ENCODE measurements at places on chromosomes 1 and 21.

GRCh38 chr1:202107801-202108731 is 14.7 kb upstream of the GPR37L1 start:
- DNase-seq, result no peak

- DNase-seq, result no peak
Measured at GRCh38 chr1:9884805-9885204, 25.3 kb downstream of the CTNNBIP1 start.

- DNase-seq, result no peak
Measured at GRCh38 chr1:7269525-7269924, 484.3 kb downstream of the CAMTA1 start.

DNA sequence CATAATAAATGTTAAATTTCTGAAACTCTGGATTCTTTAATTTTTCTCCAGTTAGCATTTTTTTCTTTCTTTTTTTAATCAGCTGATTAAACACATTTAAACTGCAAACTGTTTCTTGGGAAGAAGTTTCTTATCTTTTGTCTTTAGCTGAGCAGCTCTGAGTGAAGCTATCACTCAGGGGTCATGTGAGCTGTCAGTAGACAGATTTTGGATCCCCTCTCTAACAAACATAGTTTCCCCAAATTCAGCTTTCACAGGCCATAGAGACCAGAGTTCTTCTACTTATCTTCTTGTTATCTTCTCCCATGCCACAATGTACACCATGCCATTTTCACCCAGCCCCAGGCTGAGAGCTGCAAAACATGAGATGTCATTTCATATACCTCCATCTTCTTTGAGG is 148.9 kb downstream of the CDC42BPA start:
- DNase-seq, result no peak

DNA sequence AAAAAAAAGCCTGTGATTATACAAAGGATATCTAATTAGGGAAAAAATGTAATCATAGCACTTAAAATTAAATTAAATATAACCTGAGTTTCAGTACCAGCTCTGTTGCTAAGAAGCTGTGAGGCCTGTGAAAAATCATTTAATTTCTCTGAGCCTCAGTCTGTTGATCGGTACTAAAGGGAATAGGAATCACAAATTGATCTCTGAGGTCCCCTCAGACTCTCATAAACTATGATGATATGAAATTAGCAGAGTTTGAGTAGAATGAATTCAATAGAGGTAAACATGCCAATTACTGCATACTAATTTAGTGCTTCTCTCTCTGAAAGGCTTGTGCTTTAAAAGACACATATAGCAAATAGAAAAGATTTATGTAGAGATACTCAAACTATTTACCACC is 416.8 kb upstream of the NCAM2 start:
- DNase-seq, result no peak
